NCI-H2081 treated with DMSO at 0.1 percent for 48 hours (cell line): ENCODE measurements at places on chromosomes 16 and 17.

- no peak for DNase-seq
Measured at GRCh38 chr17:6576038-6576785, 19.9 kb upstream of the PITPNM3 start.

- DNase-seq: no peak
Measured at GRCh38 chr16:65767125-65767524, 599.4 kb upstream of the CDH5 start.

DNA sequence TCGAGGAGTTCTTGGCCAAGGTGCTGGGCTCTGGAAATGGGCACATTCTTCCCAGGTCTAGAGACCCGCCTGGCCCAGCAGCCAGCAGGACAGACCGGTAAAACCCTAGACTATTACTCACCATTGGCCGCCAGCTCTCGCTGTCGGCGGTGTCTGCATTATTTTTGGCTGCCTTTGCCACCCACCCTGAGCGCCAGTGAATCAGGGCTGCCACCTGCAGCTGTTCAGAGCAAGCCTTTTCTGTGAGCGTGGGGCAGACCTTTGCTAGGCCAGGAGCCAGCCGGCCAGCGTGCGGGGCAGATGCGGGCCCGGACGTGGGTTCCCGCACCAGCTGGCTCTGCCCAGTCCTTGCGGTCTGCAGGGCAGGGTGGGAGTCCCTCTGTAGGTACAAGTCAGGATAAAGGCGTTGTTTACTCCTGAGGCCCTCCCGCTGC lies 15.8 kb upstream of the CLEC18A start:
- DNase-seq: no peak

DNA sequence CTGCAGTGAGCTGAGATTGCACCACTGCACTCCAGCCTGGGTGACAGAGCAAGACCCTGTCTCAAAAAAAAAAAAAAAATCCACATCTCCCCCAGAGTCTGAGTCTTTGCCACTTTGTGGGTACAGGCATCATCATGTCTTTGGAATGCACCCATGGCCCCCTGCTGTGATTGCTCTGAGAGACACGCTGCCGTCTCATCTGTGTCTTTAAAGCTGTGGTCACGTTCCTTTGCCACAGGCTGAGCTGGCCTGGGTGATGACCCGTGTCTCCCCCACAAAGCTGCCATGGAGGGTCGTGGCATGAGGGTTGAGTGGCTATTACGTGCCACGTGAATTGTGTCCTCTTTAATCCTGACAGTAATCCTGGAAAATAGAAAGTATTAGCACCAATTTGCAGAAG lies 20.2 kb downstream of the CRISPLD2 start:
- no peak for DNase-seq

GRCh38 chr17:50210240-50211225 lies 9.1 kb upstream of the COL1A1 start:
- DNase-seq: no peak

GRCh38 chr17:65783845-65784334 lies 222.4 kb upstream of the AXIN2 start:
- DNase-seq: no peak

DNA sequence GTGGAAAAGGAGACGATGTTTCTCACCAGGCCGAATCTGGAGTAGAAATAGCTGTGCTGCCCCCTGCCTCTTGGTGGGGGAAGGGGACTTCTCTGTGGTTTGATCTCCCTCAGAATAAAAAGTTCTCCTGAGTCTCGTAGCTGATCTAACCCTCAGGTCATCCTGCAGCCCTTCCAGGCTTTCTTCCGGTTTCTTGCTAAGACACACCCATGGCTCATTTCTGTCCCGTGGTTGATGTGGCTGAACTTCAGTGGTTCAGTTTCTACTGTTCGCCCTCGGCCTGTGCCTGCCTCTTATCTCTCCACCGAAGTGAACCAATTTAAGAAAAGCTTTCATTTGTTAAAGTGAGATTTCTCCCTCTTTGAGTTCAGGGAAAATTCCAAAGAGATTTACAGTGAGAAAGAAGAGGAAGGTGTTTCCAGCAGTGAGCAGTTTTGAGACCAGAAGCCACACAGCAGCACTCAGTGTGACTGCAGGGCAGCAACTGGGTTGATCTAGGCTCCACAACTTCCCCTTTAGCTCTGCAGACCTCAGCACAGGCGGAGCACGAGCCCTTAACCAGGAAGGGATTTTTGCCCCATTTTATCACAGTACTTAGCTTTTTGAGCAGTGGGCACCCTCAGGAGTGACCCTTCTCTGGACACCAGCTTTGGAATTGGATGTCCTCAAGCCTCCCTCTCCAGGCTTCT lies 34.9 kb upstream of the CACNG5 start:
- DNase-seq: no peak

DNA sequence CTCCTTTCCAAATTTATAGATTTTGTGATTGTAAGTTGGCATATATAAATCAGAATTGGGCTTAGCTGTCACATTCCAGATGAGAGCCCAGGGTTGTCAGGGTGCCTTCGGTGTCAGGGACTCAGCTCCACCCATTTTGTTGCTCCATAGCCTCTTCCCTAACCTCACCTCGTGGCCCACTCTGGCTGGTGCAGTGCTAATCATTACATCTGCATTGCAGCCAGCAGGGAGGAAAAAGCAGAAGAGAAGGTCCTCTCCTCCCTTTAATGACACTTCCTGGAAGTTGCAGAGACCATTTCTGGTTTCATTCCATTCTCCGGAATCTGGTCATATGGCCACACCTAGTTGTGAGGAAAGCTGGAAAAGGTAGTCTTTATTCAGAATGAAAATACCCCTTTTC lies 113.3 kb downstream of the CCT6B start:
- DNase-seq: no peak

- DNase-seq: peak; percentile 3
Measured at GRCh38 chr16:85524630-85525419, 88.3 kb upstream of the GSE1 start.

DNA sequence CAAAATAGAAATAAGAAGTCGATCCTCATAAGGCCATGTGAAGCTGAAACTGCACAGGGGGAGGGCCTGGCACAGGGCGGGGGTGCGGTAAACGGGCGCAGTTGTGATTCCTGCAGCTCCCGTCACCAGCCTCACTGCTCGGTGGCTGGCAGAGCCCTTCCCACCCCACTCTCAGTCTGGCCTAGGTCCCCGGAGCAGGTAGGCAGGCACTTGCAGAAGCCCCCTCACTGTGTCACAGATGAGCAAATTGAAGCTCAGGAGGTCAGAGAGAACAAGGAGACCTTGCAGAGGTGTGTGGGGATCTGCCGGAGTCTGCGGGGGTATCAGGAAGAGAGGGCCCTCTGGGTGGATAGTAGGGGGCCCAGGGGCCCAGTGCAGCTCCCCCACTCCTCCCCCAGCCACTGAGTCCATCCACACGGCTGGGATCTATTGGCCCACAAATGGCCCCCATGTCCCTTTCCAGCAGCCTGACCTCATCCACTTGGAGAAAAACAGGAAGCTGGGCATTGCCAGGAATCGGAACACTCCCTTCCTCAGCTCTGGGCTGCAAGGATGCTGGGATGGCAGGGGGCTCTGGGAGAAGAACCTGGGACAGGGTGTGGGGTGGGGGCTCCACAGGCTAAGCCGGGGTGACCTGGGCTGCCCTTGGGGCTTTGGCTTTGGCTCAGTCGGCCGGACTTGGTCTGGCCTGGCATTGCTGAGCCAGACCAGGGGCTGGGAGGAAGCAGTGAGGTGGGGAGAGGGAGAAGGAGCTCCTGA lies 21.4 kb upstream of the MAP3K14 start:
- DNase-seq: no peak

- no peak for DNase-seq
Measured at GRCh38 chr17:80941171-80941570, 50.5 kb upstream of the CHMP6 start.

DNA sequence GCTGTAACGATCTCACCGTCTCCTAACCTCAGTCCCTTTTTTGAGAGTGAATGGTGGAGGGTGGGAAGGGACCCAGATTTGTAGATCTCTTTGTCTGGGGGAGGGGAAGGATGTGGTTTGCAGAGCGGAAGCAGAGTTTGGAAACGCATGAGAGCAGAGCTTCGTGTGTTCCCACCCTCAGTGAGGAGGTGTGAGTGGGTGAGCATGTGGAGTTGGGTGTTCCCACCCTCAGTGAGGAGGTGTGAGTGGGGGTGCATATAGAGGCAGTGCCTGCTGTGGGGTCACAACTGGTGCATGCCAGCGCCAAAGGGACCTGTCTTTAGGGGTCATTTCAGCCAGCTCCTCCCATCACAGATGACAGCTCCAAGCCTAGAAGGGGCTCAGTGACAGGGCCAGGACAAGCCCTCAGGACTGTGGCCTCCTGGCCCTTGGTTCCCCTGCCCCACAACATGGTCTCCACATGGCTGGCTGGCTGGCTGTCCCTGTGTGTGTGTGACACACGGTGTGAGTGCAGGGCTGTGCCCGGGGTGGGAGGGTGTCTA lies 1.8 kb upstream of the CISD3 start:
- DNase-seq: no peak

- no peak for DNase-seq
Measured at GRCh38 chr17:12429116-12429515, 236.6 kb upstream of the MYOCD start.

GRCh38 chr17:81374890-81375289 lies 20.4 kb upstream of the BAHCC1 start:
- DNase-seq: no peak

GRCh38 chr16:55376045-55376444 lies 52.0 kb downstream of the IRX6 start:
- DNase-seq: no peak

GRCh38 chr17:72945473-72945872 lies 147.0 kb downstream of the SLC39A11 start:
- DNase-seq: no peak

GRCh38 chr17:17313350-17313991 lies 10.3 kb downstream of the NT5M start:
- DNase-seq: no peak

GRCh38 chr17:73757420-73757819 lies 113.2 kb upstream of the SDK2 start:
- DNase-seq: peak; percentile 60

- no peak for DNase-seq
Measured at GRCh38 chr17:900336-900934, 79.1 kb downstream of the NXN start.

- no peak for DNase-seq
Measured at GRCh38 chr16:11784038-11784369, 13.1 kb downstream of the ZC3H7A start.

GRCh38 chr17:489758-490329 lies 137.2 kb upstream of the RPH3AL start:
- DNase-seq: no peak
